ENCODE measurements at places on chromosomes 4 and X.

- no peak for DNase-seq
Measured at GRCh38 chr4:169269916-169270809, 593 bp downstream of the SH3RF1 start.

DNA sequence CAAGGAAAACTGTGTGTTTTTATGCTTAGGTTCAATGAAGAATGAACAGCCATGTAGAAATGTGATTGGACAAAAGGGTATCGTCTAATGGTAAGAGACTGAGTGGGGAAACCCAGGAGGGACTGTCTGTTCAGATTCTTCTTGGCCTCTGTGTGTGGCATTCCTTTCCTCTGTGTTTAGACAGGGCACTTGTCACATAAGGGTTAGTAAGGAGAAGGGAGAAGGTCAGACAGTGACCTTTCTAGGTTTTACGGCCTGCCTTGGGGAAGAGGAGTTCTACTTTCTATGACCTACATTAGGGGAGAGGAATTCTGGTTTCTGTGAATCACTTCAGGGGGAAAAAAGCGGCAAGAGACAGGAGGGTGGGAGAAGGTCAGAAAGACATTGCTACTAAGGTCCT lies 119.5 kb downstream of the GC start:
- no peak for DNase-seq

GRCh38 chr4:106114270-106114669 lies 201.7 kb downstream of the TBCK start:
- no peak for DNase-seq

GRCh38 chrX:13428053-13428786 lies 108.4 kb upstream of the ATXN3L start:
- no peak for DNase-seq
